Muscle of arm (tissue), 14 donors: ENCODE measurements at places on chromosomes 7 and 10. TPM values are rescaled to one million over a fixed set of nuclear protein-coding genes. Genes with fewer than 3 reads are reported as not detected.

The TMEM106B gene
- 36.4 TPM for polyA plus RNA-seq

GRCh38 chr10:104291439-104291951, 22.5 kb downstream of the GSTO2 start:
- DNase-seq, result peak; percentile 91

The FOXI2 gene
- 0.24 TPM for polyA plus RNA-seq

DNA sequence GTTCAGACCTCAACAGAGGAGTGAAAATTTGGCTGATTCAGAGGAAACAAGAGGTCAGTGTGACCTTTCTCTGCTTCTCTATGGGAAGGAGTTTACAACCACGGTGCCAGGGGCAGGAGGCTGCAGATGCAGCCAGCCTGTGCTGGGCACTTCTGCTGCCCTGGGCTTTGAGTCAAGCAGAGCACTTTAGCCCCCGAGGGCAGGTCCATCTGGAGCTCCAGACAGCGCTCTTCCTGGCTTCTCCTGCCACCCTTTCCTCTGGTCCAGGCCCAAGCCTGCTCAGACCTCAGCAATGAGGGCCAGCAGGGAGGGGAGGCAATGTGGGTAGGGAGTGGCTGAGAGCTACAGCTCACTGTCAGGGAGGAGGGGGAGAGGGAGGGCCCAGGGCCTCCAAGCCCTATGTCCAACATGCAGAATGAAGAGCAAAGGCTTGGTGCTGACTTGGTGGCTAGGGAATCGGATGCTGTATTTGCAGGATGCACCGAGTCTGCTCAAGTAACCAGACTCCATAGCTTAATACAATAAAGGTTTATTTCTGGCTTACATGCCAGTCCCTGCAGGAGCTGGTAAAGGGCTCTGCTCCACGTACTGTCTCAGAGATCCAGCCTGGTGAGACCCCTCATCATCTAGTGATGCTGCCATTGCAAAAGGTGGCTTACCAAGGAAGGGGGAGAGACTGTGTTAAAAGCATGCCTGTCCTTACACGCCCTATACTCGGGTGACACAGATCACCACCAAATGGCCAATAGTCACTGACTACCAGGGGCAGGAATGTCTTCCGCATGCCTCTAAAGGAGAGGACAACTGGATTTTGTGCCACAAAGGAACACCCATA, 481.6 kb downstream of the RPS24 start:
- DNase-seq, result peak; percentile 22

- DNase-seq, result no peak
These were observed 62.3 kb downstream of the NPSR1 start for GRCh38 chr7:34720289-34720688.
